Hypothalamus (tissue), 51 donors: ENCODE measurements at places on chromosomes 7 and 10.

DNA sequence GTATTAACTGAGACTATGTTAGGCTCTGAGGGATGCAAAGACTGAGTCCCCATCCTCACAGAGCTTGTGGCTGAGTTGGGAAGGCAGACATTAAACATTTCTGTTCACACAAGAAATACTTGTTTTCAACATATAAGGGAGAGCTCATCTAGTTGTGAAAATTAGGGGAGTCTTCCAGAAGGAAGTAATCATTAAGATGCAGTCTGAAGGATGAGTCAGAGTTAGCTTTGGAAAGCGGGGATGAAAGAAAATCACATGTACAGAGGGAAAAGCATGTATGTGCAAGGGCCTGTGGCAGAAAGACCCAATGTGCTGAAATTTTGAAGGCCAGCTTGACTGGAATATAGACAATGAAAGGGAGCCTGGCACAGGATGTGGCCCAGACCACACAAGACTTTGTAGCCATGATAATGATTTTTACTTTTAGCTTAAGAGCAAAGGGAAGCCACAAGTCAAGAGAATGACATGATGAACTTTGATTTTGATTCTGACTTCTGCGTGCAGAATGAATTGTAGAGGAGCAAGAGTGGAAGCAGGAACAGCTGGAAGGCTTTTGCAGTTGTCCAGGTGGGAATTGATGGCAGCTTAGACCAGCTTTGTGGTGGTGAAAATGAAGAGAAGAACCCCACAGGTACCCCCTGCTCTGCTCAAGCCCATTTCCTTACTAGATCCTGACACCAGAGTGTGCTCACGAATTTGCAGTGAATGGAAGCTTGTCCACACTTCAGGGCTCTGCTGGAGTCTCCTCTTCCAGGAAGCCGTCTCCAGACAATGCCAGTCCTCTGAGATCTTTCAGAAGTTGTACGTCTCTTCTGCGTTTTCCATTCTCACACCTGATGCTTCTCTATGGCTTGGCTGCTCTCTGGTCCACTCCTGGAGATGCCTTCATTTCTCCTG lies 115.6 kb downstream of the ATXN7L1 start:
- no peak for DNase-seq

DNA sequence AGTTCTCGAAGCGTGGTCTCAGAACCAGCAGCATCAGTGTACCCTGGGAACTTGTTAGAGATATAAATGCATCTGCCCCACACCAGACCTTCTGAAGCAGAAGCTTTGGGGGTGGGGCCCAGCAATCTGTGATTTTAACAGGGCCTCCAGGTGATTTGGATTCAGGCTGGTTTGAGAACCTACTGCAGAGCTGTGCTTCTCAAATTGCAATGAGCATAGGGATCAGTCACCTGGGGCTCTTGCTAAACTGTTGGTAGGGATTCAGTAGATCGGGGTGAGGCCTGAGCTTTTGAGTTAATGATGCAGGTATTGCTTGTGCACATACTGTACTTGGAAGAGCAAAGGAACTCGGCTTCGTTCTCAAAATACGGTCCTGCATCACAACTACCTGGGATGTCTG lies 243.6 kb upstream of the PODXL start:
- no peak for DNase-seq

GRCh38 chr7:138834583-138834982 lies 36.6 kb upstream of the ATP6V0A4 start:
- DNase-seq: no peak

- DNase-seq: no peak
These were observed 231.3 kb upstream of the NPY start for GRCh38 chr7:24052572-24053260.

- DNase-seq: no peak
These were observed 23.5 kb upstream of the DDX50 start for GRCh38 chr10:68877482-68878110.

GRCh38 chr10:127802531-127803095 lies 65.6 kb downstream of the FOXI2 start:
- no peak for DNase-seq

GRCh38 chr7:83517035-83517700 lies 131.8 kb downstream of the SEMA3E start:
- no peak for DNase-seq

GRCh38 chr7:76244781-76245391 lies 43.2 kb downstream of the SRRM3 start:
- no peak for DNase-seq

DNA sequence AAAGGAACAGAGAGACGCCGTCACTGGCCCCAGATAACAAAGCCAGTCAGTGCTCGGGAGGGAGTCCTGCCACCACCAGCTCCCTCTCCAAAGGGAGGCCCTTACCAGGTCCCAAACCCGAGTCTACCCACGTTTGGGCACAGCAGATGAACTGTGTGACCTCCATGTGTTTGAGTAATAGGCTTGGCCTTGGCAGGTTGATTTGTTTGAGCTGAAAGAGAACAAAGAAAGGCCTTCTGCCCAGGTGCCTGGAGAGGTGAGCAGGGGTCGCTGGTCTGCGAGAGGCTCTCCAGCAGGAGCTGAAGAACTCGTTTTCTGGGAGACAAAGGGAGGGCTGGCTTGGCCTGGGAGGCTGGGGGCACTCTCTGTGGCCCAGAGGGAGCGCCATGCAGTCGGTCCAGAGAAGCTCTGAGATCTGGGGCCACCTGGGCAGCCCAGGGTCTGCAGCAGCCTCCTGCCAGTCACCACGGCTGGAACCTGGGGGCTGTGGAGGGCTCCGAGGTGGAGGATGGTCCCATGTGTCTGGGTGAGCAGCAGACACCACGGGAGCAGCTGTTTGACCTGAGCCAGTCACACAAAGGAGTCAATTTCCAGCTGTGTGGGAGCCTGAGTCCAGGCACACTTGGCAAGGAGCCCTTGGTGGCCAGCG lies 99.7 kb downstream of the PAXIP1 start:
- DNase-seq: peak; percentile 19
